Activated CD4-positive, alpha-beta T cell treated with anti-CD3 and anti-CD28 coated beads, Interleukin-2, amount 50 U/mL, for 4 hours (primary cell): ENCODE measurements at places on chromosomes 4 and X.

DNA sequence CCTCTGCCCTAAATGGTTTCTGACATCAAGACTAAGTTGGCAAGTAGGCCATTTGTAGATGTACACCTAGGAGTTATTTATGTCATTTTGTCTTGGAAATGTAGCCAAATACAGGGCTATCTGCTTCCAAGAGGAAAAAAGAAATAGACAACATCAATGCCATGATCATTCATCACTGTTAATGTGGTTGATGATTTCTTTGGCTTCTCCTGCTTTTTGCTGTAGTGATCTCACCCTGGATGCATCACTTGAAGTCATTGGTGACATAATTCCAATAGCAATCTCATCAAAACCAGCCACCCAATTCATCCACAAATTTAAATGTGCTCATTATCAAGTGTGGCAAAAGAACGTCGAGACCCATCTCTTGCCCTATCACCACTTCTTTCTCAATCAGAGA lies 222.6 kb upstream of the PPARGC1A start:
- DNase-seq = no peak

DNA sequence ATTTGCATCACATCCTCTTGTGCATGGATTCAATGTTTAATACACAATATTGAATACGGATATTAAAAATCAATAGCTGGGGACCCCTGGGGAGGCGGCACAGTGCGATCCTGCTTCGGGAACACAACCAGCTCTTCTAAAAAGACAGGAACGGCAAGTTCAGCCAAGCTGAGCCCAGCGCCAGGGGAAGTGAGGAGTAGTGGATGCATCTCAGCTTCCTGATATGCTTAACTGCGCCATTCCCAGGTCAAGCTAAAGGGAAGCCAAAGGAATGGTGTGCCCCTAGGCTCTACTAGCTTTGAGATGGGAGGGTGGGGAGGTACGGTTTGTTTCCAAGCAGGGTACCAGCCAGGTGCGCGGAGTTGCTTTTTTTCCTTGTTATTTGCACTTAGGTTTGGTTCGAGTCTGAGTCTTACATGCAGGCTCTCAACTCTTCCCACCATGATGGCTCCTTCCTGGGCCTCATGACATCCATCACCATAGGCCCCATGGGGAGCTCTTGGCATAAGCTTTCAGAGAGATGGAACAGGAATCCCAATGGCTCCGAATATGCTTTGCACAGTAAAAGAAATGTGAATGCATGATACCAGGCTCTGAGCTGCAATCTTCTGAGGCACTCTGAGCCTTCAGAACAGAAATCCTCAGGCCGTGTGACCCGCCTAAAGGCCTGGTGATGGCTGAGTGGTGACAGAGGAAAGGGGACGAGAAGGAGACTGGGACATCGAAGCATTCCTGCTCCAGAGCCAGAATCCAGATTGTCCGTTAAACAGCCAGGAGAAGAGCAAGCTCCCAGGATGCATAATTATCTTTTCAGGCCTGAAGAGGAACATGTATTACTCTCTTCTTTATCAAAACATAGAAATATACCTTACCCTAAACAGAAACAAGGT lies 51.8 kb upstream of the BCOR start:
- no peak for DNase-seq

DNA sequence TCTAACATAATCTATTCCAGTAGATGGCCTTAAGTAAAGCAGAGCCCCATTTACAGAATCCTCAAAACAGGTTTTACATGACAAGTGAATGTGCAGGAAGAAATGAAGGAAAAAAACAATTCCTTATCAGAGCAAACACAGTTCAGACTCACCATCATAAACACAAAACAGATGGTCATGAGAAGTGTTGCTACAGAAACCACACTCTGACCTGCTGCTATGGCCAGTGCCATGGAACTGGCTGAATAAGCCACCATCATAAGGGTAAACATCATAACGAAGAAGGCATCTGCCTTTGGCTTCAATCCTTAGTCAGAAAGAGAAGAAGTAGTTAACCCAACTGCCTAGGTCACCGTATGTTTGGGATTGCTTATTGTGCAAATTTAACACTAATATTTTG lies 61.1 kb downstream of the ABCG2 start:
- DNase-seq = no peak

GRCh38 chr4:140789759-140790158 lies 33.6 kb upstream of the TBC1D9 start:
- DNase-seq = no peak

DNA sequence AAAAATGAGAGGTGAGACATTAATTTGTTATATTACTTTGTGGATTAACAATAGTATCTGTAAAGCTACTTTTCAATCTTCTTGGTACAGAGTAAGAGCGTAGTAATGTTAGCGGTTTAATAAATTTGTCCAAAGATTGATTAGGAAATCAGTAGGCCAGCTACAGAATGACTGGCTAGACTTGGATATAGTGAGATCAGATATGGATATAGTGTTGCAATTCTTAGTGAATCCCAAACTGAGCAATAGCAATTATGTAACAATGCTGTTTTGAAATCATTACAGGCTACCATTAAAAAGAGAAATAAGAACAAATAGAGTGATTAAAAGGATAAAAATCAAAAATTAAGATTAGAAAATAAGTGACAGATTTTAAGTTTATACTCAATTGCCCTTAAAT lies 847 bp upstream of the UGT2A2 start:
- no peak for DNase-seq

DNA sequence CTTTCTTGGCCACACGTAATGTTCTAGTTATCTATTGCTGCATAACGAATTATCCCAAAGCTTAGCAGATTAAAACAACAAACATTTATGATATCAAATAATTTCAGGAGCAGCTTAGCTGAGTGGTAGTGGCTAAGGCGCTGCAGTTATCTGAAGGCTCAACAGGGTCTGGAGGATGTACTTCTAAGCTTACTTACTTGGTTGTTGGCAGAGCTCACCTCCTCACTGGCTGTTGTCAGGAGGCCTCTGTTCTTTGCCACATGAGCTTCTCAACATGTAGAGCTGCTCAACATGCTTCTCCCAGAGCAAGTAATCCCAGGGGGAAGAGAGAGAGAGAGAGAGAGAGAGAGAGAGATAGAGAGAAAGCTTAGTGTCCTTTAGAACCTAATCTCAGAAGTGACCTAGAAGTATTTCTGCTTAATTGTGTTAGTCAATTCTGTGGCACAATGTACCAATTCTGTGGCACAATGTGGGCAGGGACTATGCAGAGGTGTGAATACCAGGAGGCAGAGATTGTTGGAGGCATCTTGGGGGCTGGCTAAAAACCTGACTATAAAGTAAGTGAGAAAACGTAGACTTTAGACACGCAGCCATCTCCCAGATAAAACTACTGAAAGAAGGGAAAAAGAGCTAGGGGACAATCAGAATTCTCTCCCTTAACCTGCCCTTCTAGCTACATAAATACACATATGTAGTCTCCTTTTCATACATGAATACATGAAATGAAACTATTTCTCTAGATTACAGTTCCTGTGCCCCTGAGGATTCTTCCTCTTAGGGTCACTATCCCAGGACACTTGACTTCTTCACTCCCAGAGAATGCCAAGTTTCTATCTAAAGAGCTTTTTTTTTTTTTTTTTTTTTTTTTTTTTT lies 40.2 kb downstream of the HOPX start:
- no peak for DNase-seq

DNA sequence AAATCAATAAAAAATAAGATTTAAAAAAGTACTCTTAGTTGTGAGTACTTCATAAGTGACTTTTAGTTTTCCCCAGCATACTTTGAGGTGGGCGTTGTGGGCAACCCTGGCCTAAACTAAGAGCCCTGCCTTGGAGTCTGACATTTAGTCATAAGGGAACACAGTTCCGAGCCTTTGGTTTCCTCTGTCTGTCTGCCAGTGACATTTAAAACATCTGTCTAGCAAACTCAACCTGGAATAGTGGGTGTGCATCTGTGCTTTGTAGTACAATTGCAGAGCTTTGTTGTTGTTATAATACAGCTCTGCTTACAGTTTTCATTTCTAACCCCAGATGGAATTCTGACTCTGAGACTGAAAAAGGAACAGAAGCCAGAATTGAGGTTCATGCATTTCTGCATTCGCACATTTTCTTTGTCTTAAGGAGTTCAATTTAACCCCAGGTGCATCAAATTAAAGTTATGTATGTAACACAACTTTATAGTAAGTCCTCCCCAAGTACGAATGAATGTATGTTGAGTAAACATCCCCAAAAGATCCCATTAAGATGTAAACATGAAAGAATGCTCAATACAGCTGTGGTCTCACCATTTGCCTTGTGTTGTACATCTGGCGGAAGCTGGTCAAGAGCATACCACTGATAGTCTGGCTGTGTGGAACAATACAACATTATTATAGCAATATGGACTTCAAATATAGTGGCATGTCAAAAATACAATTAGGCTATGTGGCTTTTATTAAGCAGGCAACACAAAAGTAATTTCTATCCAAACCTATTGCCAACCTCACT lies 25.9 kb downstream of the TNIP3 start:
- DNase-seq = peak; percentile 42
